ENCODE measurements at places on chromosomes 11 and 22.
A peak's percentile ranks its signal among the peaks of the same experiment; 100 is the strongest.

DNA sequence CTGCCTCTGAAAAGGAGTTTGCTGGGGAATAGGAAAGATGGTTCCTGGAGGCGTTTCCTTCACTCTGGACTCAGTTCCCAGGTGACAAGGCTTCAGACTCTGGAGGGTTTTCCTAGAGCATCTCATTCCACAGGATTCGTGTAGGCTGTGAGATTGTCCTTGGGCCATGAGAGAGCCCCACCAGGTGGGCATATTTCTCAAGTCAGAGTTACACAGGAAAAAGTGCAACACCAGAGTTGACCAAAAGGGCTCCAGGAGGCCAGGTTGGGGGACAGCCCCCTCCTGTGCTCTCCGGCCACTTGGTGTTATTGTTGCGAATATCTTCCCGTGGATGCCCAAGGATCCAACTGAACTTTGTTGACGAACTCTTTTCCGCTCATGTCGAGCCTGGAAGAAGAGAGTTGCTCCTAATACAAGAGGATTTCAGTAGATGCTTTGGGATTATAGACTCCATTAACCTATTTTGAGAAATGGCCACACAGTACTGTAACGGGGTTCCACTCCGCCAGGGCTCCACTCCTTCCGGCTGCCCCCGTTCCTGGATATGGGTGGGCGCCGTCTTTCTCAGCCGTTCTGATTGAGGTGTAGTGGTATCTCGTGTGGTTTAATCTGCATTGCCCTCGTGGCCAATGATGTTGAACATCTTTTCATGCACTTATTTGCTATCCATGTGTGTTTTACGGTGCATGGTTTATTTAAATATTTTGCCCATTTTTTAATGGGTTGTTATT is 580.3 kb downstream of the BRD1 start:
- DNase-seq = no peak

DNA sequence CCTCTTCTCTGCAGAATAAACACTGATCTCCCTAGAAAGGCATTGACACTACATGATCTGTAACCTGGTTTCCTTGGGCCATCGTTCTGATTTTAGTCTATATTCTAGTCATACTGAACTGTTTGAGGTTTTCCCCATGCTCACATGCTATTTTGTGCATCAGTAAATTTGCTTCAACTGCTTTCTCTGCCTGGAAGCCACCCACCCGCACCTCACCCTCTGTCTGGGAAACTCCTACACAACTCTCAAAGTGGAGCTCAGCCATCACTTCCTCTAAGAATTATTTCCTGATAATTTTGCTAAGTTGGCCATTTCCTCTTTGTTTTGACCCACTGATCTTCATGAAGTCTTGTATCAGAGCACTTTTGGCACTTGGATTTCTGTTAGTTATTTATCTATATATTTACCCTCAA is 36.1 kb downstream of the MMP20 start:
- no peak for DNase-seq

DNA sequence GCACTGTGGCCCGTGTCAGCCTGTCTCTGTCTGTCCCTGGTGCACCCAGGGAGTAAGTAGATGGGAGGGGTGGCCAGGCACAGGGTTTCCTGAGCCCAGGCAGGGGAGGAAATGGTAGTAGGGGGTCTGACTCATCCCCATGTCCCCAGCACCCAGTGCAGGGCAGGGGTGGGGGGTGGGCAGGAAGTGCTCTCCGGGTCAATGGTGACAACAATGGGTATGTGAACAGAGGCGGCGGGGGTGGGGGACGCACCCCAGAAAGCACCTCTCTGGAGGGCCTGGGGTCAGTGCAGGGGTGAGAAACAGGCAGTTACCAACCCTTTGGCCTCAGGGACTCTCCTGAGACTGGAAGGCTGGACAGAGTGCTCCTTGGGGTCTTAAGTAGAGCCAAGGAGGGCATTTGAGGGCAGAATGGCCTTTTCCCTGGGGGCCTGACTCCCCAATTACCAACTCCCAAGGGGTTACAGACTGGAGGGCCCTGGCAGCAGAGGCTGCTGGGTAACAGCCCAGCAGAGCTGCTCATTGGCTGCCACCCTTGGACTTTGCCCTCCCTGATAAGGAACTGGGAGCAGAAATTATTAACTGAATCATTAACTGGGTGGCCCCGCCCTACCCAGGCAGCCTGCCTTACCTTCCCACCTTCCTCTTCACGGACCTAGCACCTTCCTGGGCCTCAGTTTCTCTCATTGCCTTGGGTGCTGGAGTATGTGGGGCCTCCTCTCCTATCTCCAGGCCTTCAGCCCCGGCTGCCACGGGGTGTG is 4.2 kb downstream of the MYRF start:
- DNase-seq = peak; percentile 80

- DNase-seq = no peak
Observed at GRCh38 chr22:41899992-41900651, 14.8 kb downstream of the SHISA8 start.

DNA sequence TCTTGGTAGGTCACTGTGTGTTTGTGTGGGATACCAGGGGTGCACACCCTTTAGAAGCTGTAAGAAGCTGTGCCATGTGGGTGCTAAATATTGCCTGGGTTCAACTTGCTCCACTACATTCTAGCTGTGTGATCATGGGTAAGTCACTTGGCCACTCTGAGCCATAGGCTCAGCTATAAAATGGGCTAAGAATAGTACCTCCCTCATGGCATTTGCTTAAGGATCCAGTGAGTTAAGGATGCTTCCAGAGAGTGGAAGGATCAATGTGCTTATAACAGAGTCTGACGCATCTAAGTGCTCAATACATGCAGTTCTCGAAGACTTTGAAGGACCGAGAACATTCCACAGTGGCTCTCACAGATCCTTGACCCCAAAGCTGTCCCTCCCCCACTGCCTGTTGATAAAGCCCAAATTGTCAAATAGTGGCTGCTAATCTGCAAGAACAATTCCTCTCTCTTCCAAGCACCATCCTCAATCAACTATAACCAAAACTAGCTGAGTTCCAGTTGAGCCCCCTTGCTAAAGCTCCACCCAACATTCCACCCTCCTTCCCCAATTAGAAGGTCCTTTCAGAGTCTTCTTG is 13.2 kb upstream of the TMPRSS6 start:
- DNase-seq = no peak

Measured in urothelium cell line (cell line).